Fibroblast of skin of left biceps (primary cell): ENCODE measurements at places on chromosomes 5 and 9.

- peak; percentile 18 for DNase-seq
Measured at GRCh38 chr5:134124289-134125038, 10.0 kb downstream of the TCF7 start.

- DNase-seq, result no peak
Measured at GRCh38 chr5:100409660-100410151, 125.5 kb upstream of the FAM174A start.

GRCh38 chr5:161256957-161257356, 289.6 kb downstream of the GABRB2 start:
- DNase-seq, result no peak

DNA sequence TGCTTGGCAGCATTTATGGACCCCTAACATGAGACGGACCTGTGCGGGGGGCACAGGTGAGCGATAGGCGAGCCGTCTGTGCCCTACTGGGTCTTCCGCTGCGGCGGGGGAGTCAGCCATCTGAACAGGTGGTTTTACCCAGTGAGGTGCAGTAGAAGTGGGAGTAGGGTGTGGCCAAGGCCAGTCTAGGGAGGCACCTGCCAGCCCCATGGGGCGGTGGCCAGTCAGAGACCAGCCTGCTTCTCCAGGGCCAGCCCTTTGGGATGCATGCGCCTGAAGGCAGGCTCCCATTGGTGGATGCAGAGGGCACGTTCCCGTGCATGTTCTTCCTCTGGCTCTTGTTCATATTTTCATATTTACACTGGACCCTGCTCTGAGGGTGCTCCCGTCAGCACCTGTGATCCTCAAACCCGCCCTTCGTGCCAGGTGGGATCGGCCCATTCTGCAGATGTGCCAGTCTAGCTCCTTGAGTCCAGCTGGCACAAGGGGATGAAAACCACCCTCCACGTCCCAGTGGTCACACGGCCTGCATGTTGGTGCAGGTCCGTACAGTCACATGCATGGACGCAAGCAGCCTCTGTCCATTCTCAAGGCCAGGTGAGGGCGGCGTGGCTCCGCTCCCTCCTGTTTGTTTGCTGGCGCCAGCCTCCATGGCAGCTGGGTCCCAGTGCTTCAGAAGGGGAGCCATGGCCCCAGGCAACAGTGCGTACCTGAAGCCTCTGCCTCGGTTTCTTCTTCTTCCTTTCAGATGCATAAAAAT, 9.0 kb downstream of the COL5A1 start:
- no peak for DNase-seq

GRCh38 chr9:68746525-68746924, 41.5 kb downstream of the PIP5K1B start:
- DNase-seq, result no peak

DNA sequence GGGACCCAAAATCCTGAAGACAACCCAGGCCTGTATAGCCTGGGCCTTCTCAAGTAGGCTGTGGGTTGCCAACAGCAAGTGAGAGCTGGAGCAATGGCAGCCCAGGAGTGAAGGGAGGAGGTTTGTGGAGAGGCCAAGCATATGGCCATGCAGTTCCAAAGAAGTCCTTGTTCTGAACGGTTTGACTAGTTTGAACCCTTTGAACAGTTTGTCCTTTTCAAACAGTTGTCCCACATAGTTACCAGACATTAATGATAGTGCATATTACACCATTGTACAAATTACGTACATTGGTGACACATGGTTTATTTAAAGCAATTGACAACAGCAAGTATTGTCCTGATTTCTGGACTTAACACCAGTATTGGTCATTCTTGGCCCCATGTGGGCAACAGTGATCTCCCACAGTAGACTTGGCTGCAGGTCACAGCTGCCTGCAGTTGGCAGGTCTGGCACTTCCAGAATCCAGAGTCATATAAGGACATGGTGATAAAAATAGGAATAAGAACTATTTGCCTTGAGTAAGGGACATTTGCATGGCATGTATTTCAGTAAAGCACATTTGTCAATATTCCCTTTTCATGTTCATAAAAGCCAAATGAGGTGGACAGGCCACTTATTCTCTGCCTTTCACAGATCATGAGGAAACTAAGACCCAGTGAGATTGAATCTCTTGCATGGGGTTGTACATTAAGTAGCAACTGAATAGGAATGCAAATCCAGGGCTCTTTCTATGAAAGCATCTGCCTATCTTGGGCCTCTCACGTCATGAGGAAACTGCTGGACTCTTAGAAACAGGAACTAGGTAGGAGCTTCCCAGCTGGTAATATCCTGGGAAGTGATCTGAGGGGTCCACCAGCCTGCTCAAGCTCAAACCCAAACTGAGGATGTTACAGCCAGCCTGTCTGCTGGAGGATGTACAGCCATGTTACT, 30.3 kb downstream of the SLC25A48 start:
- no peak for DNase-seq

DNA sequence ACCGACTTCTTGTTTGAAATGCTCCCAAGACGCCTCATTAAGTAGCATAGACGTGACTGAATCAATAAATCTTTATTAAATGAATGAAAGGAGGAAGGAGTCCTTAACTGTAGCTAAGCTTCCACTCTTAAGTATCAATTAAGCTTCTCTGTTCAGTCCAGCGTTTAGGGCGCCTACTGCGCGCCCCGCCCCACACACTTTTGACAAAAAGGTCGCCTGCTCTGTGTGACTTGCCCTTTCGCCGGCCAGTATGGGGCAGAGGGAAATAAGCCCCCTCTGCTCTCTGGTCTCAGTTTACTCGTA, 662 bp upstream of the DOLPP1 start:
- DNase-seq, result no peak

- DNase-seq, result no peak
Measured at GRCh38 chr9:86062845-86063693, 36.3 kb downstream of the GOLM1 start.

- DNase-seq, result no peak
Measured at GRCh38 chr5:135051399-135051798, 17.4 kb upstream of the PITX1 start.

- no peak for DNase-seq
Measured at GRCh38 chr5:77151501-77151900, 59.0 kb upstream of the PDE8B start.

DNA sequence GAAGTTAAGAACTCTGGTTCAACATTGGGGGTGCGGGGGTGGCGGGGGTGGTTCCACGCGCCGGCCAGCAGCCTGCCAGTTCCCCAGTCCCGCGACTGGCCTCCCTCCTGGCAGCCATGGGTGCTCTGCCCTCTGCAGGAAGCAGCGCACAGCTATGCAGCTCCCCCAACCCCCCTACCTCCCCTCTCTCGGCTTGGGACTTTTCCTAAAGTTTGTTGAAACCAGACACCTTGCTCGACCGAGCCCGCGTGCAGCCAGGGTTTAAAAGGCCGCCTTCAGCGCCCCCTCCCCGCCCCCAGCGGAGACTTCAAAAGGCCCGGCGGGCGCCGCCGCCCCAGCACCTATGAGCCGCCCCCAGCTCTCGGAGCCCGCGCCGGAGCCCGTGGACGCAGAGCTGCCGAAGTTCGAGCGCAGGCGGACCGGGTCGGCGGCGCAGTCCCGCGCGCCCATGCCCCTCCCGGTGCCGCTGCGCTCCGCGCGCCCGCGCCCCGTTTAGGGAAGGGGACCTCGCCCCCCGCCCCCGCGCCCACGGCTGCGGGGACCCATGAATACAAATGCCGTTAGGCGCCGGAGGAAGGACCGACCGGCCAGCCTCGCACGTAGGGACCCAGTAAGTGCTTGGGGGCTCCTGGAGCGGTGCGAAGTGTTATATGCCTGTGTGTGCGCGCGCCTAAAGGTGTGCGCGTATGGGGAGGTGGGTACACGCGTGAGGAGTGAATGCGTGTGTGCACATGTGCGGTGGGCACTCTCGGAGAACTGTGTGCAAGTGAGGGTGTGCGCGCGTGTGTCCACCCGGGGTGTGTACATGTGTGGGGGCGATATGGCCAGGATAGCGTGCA, 1.4 kb upstream of the COL27A1 start:
- DNase-seq, result no peak
